GM23248 (cell line): ENCODE measurements at places on chromosomes 2 and 18. TPM values are rescaled to one million over a fixed set of nuclear protein-coding genes. Genes with fewer than 3 reads are reported as not detected.
A peak's percentile ranks its signal among the peaks of the same experiment; 100 is the strongest.

The ANKRD30B gene
- polyA plus RNA-seq, result not detected in 2 replicates

The MIB1 gene
- polyA plus RNA-seq, result 5.1 TPM in 2 replicates

DNA sequence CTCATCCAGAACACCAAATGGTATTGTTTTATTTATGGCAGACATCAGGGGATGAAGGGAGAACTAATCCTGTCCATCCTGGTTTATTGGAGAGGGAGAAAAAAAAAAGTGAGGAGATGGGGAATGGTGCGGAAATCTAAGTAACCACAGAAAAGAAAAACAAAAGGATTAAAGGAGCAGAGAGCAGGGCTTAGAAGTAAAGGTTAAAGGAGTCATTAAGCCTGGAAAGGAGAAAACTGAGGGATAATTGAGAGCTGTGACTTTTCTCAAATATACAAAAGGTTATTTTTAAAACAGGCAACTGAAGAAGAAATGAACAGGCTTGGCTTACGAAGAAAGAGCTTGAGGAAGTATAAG, 127.2 kb upstream of the PPP1CB start:
- H3K27ac ChIP-seq, result no peak overlapping the region
- no peak overlapping the region for H3K4me3 ChIP-seq
- H3K27me3 ChIP-seq, result no peaks in the 10 kb centered on the region
- peaks cover 23% of the 10 kb centered on the region for H3K4me1 ChIP-seq

- H3K27me3 ChIP-seq, result no peaks in the 10 kb centered on the region
- no peak overlapping the region for H3K4me3 ChIP-seq
- H3K36me3 ChIP-seq, result no peaks in the 10 kb centered on the region
- H3K27ac ChIP-seq, result no peak overlapping the region
These were observed 30.1 kb upstream of the MBOAT2 start for GRCh38 chr2:9033385-9034168.

GRCh38 chr2:148623086-148623485, 21.5 kb upstream of the EPC2 start:
- H3K4me3 ChIP-seq, result no peak overlapping the region
- no peaks in the 10 kb centered on the region for H3K36me3 ChIP-seq
- H3K4me1 ChIP-seq, result no peaks in the 10 kb centered on the region
- H3K27ac ChIP-seq, result no peak overlapping the region
- H3K27me3 ChIP-seq, result no peaks in the 10 kb centered on the region; the same call in 1 of the 2 replicates

DNA sequence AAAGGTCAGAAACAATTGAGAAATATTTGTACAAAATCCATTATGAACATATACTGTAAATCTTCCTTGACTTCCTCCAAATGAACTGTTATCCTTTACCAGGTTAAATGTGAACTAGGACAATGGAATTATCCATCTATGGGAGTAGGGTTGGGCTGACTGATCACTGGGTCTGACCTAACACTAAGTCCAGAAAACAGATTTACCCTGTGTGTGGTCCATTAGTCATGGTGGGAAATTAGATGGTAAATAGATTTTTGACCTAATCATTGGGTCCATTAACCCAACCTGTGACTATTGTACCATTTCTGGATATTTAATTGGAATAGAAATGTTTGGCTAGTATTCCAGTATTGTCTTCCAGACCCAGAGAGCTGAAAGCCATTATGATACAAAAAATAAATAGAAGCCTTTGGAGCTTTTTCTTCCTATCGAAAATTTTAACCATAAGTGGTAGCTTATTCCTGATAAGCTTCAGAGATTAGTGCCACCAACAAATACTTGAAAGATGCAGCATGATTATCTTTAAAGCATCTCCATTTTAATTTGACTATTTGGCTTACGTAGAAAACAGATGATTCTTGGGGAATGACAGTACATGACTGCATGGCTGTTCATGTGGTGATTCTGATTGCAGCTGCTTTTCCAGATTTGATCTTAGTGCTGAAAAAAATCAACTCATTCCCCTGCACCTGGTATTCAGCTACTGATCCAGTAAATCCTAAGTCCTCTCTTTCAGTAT, 703.2 kb upstream of the FSHR start:
- H3K4me1 ChIP-seq, result no peaks in the 10 kb centered on the region
- H3K36me3 ChIP-seq, result no peaks in the 10 kb centered on the region
- no peaks in the 10 kb centered on the region for H3K27me3 ChIP-seq
- DNase-seq, result no peak
- H3K4me3 ChIP-seq, result no peak overlapping the region
- no peak overlapping the region for H3K27ac ChIP-seq

- H3K4me1 ChIP-seq, result peaks cover 6% of the 10 kb centered on the region; the same call in 1 of the 2 replicates
- H3K36me3 ChIP-seq, result no peaks in the 10 kb centered on the region; the same call in 1 of the 2 replicates
- H3K27me3 ChIP-seq, result no peaks in the 10 kb centered on the region
- DNase-seq, result no peak
These were observed 24.0 kb downstream of the DTNA start for GRCh38 chr18:34734056-34734455.

The PLB1 gene
- 0.25 and 0.44 TPM in 2 replicates for polyA plus RNA-seq

DNA sequence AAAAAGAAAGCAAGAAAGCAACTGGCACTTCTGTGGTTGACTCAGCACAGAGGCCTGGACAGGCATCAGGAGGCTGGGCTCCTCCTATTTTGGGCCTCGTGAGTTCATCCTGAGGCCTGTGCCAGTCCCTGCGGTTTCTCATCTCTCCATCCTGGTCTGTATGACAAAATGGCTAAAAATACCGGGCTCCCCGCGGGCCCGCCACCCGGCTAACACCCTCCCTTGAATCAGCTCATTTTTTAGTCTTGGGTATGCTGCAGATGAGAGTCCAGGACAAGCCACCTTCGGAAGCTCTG, 62.3 kb upstream of the YWHAQ start:
- H3K36me3 ChIP-seq, result no peaks in the 10 kb centered on the region
- H3K27ac ChIP-seq, result peak overlapping the region; percentile 92
- H3K27me3 ChIP-seq, result no peaks in the 10 kb centered on the region

GRCh38 chr2:208000701-208001395, 24.5 kb downstream of the PLEKHM3 start:
- peaks cover 5% of the 10 kb centered on the region for H3K4me1 ChIP-seq
- H3K4me3 ChIP-seq, result no peak overlapping the region

- no peak for DNase-seq
- no peak overlapping the region for H3K27ac ChIP-seq
These were observed 120.2 kb upstream of the SPOPL start for GRCh38 chr2:138381373-138381772.

GRCh38 chr2:236940497-236940896, 145.2 kb upstream of the COPS8 start:
- DNase-seq, result no peak
- no peak overlapping the region for H3K4me3 ChIP-seq
- no peaks in the 10 kb centered on the region for H3K36me3 ChIP-seq
- no peaks in the 10 kb centered on the region; the same call in 1 of the 2 replicates for H3K27me3 ChIP-seq
- peaks cover 5% of the 10 kb centered on the region; the same call in 1 of the 2 replicates for H3K4me1 ChIP-seq

The IL37 gene
- not detected in 2 replicates for polyA plus RNA-seq

DNA sequence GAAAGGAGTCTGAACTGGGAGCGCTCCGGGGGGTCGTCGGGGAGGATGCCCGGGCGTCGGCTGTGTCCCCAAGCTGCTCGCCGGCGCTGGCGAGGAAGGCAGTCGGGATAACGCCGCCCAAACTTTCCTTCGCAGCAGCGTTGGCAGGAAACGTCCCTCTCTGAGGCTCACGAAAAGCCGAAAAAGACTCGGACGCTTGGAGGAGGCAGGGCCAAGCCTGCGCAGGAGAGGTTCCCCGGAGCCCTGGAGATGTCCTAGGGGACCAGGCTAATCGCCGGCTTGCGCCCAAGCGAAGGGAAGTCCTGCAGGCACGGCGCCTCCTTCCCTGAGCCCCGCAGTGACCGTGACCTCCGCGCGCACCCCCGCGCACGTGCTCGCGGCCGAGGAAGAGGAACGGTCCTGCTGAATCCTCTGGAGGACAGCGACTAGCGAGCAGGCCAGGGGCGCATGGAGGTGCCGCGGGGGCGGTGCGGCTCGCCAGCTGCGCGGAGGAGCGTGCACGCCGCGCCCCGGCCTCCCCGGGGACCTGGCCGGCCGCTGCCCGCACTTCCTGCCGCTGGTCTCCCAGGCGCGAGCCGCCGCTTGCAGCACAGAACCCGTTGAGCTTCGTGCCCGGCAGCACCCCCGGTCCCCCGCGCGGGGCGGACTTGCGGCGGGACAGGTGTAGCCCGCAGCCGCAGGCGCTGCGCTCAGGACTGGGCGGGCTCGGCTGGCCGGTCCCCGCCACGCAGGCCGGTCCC, at the start of gene SH3RF3:
SH3RF3 (plus strand) TSS at position 590 of the 740 bp plus-strand sequence.
- DNase-seq, result peak; percentile 77
- peak within 1 kb of the TSS; percentile 46 for H3K27ac ChIP-seq
- peaks cover 45% of the 10 kb centered on the region for H3K4me1 ChIP-seq

DNA sequence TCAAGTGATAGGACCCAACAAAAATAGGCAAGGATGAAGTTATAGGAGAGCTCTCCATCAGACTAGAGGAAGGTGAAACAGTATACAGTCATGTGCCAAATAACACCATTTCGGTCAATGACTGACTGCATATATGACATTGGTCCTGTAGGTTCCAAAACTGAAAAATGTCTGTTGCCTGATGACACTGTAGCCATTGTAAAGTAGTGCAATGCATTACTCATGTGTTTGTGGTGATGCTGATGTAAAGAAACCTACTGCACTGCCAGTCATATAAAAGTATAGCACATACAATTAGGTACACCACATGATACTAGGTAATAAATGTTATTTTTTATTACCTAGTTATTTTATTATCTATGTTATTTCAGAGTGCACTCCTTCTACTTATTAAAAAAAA, 147.9 kb downstream of the GREB1L start:
- no peak overlapping the region for H3K4me3 ChIP-seq
- H3K4me1 ChIP-seq, result peaks cover 18% of the 10 kb centered on the region
- H3K27ac ChIP-seq, result no peak overlapping the region
- no peaks in the 10 kb centered on the region for H3K36me3 ChIP-seq

The RPIA gene
- 9.2 and 10.6 TPM in 2 replicates for polyA plus RNA-seq
